ENCODE measurements at places on chromosomes 5 and 9. TPM values are rescaled to one million over a fixed set of nuclear protein-coding genes. Genes with fewer than 3 reads are reported as not detected.

The KIAA1958 gene
- 3.7 TPM for total RNA-seq

The TRIP13 gene
- 0.13 TPM for total RNA-seq

The IL4 gene
- not detected for total RNA-seq

The TRAF1 gene
- total RNA-seq, result 14.3 TPM

DNA sequence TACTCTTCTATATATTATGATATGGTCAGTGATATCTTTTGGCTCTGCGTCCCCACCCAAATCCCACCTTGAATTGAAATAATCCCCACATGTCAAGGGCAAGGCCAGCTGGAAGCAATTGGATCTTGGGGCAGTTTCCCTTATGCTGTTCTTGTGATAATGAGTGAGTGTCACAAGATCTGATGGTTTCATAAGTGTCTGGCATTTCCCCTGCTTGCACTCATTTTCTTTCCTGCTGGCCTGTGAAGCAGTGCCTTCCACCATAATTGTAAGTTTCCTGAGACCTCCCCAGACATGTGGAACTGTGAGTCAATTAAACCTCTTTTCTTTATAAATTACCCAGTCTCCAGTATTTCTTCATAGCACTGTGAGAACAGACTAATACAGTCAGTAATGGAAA is 45.0 kb upstream of the TNC start:
- no peak for ATAC-seq

GRCh38 chr5:125926172-125926571 is 497.0 kb upstream of the GRAMD2B start:
- no peak for ATAC-seq

DNA sequence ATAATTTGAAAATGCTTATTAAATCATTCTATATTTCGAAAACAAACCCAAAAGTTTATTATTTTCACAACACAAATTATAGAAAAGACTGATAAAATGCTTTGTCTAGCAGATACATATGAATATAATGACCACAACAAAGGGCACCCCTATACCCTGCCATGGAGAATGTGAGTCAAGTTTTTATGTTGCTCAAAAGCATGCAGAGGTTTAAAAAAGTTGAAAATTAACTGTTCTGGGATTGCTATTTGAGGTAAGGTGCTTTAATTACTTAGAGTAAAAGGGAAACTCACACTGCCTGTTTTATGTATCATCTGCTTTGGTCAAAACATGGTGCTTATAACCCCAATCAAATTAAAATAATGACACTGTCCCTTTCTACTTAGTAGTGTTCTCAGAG is 41.0 kb downstream of the MLANA start:
- no peak for ATAC-seq

DNA sequence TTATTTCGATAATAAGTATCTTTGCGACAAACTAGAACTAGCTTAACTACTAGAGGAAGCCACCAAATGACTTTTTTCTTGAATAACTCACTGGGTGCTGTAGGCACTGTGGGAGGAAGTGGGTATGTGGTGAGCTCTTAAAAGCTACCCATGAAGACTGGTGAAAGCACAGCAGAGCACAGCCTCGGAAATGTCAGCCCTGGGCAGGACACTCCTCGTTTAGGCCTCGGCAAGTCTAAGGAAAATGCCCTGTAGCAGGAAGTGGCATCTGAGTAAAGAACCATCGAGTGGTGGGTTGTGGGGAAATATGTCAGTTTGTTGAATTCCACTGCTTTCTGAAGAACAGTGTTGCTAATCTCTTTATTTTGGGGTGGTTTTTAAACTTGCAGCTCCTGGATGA is 44.0 kb upstream of the NCS1 start:
- ATAC-seq, result no peak
